ENCODE measurements at places on chromosomes 5 and 9.

DNA sequence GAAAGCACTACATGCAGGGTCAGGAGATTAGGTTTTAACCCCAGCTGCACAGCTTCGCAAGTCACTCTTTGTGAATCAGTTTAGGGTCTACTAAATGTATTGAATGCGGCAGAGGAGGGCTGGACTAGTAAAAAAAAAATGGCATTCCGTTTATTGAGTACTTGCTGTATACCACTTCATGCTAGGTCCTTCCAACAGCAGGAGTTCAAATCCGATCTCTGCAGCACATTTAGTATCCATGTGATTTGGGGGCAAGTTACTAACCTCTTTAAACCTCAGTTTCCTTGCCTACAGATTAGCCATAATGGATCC is 204.4 kb downstream of the SNCAIP start:
- no peak for DNase-seq

DNA sequence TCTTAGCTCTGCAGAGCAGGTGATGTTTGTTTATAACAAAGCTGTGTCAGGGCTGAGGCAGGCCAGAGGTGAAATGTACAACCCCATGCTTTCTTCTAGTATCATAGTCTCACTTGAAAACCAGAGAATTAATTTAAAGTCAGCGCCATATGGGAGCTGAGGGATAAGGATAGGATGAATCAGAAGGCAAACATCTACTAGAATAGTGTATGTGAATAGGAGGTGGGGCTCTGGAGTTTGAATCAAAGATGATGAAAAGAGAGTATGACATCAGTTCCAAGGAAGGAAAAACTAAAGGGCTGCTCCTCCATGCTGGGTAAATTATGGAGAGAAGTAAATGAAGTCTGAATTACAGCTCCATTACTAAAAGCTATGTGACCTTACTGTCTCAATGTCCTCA is 441.5 kb downstream of the RASEF start:
- DNase-seq: peak; percentile 58

GRCh38 chr9:72351538-72352453 is 13.2 kb downstream of the ZFAND5 start:
- DNase-seq: peak; percentile 91

DNA sequence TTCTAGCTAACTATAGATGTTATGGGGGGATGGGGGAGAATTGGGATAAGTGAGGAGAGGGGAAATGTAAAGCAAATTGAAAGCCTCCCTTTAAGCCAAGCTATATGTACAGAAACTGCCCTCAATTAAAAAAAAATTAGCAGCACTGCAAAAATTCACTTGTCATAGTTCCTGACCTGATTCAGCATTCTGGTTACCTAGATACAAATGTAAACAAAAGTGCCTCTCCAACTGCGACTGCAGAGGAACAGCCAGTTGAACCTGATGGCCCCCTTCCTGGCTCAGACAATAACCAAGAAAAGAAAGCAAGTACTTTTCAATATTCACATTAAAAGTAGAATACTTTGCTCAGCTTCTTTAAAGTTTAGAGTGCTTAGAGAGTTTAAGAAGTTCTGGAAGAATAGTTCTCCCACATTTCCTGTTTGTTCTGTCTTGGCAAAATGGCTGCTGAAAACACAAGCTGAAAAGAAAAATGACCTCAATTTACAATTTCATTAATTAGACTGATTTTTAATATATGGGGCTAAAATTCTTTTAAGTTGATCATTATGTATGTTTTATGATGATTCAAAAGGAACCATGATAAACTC is 1.5 kb downstream of the FAM81B start:
- no peak for DNase-seq

GRCh38 chr5:175542232-175542965 is 64.0 kb downstream of the SFXN1 start:
- no peak for DNase-seq

- no peak for DNase-seq
These were observed 15.3 kb downstream of the DENND1A start for GRCh38 chr9:123914517-123915196.

DNA sequence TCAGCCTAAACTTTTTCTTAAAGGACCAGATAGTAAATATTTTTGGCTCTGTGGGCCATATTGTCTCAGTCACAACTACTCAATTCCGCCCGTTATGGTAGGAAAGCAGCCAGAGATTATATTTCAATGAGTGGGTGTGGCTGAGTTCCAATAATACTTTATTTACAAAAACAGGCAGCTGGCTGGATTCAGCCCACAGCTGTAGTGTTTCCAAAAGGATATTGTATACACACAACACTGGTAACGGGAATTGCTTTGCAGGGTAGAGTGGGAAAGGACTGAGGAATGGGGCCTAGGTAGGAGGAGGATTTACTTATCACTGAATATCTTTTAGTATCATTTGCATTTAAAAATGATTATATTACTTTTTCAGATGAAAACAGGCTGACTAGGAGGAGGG is 21.0 kb downstream of the GCNT4 start:
- no peak for DNase-seq
